Esophagus squamous epithelium (tissue), 5 donors: ENCODE measurements at places on chromosomes 3 and 15.

- DNase-seq: no peak
Measured at GRCh38 chr15:95085056-95085455, 853.7 kb downstream of the MCTP2 start.

DNA sequence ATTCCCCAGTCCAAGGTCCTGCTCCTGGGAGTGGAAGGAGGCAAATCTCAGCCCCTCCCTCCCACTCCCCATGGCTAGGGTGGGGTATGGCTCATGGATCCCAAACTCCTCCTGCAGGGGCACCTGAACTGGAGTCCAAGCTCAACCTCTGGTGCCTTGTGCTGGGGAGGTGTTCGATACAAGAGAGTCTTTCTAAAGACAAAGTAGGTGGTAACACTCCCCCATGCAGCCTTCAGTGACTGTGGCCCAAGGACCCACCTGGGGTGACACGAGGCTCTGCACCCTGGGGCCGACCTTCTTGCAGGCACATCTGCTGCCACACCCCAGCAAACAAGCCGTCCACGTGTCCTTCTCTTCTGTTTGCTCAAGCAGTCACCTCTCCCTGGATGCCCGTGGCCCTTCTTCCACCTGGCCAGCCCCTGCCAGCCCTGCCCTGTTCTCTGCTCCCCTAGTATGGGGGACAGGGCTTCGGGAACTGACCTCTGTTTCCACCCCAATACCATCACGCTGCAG, 36.7 kb upstream of the SLC6A11 start:
- DNase-seq: no peak

DNA sequence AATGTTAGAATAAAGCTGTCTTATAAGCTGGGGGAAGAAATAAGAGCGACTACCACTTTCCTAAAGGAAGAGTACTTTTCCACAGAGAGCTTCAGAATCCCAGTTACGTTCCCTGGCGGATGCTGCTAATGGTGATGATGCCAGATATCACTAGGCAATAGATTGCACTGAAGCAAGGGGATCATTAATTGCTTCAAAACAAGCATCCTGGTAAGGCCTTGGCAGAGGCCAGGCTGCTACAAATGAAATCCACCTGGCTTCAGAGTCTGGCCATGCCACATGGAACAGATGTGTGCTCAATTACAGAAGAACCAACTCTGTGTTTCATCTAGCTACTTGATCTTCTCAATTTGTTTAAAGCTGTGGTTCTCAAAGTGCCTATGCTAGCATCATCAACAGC, 129.2 kb upstream of the IL12A start:
- no peak for DNase-seq

DNA sequence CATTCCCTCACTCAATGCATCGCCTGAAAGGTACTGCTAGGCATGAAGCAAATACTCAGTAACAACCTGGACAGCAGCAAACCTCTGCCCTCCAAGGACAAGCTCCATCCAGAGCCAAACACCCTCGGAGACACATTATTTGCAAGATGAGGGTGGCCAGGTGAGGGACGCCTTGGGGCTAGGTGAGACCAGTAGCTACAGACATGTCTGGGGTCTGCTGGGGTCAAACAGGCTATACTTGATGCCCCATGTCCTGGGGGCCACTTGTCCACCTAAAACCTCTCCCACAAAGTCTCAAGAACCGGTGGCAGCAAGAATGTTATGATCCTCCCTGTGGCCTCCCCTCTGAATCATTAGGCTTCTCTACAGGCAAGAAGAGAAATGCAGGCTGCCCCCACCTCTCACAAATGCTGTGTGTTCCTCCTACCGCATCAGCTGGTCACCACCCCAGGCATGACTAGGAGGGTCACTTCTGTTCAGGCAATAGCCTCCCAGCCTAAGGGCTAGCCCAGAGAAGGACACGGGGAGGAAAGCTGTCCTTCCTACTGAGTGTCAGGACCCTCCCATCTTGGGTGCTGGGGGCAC, 54.3 kb downstream of the TBC1D2B start:
- DNase-seq: no peak

- DNase-seq: no peak
Measured at GRCh38 chr3:193372783-193373182, 5.8 kb downstream of the ATP13A5 start.

GRCh38 chr3:120419797-120420196, 31.0 kb downstream of the FSTL1 start:
- no peak for DNase-seq

DNA sequence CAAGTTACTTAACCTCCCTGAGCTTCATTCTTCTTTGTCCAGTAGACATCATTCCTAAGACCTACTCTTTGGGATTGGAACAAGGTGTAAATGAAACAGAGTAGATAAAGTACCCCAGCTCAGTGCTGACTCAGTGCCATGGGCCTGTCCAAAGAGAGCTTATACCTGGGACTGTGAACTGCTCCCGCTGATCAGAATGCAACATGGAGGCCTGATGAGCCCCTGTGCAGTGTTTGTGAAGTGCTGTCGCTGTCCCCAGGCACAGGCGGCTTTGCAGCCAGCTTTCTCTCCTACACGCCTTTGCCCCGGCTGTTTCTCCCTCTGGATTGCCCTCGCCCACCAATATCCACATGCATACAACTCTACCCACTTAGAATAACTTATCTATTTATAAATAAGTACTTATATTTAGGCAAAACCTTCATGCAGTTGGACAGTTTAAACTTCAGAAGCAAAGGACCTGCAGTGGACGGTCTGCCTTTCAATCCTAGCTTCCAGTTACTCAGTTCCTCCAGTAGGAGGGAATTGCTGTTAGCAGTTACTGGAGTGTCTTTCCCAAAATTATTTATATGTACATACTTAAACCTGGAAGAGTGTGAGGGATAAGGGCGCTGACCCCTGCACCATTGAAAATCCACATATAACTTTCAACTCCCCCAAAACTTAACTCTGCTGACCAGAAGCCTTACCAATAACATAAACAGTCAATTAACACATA, 80.0 kb downstream of the CORO2B start:
- no peak for DNase-seq

DNA sequence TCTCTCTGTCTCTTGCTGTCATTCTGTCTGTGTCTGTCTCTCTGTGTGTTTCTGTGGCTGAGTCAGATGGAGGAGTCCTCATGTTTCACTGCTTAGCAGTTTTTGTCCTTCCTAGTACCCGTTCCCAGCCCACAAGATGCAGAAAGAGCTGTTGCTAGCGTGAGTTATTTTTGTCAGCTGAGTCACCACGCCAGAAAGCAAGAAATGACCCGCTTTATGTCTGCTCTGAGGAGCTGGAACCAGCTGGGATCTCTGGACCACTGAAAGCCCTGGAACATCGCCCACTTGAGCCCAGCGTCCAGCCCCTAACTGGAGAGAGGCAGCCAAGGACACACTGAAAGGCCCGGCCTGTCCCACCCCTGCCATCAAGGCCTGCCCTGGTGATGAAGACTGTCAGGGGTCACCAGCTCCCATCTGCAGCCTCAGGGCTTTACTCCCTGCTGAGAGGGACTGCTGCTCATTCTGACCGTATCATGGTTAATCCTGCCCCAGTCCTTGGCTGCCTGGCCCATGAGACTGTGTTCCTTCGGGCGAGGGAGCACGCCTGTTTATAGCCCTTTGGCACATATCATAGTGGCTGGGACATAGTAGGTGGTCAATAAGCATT, 101.7 kb upstream of the TPM1 start:
- DNase-seq: no peak

- DNase-seq: no peak
Measured at GRCh38 chr15:29888646-29889045, 66.4 kb upstream of the TJP1 start.

GRCh38 chr3:121794264-121794983, 40.4 kb downstream of the IQCB1 start:
- no peak for DNase-seq

DNA sequence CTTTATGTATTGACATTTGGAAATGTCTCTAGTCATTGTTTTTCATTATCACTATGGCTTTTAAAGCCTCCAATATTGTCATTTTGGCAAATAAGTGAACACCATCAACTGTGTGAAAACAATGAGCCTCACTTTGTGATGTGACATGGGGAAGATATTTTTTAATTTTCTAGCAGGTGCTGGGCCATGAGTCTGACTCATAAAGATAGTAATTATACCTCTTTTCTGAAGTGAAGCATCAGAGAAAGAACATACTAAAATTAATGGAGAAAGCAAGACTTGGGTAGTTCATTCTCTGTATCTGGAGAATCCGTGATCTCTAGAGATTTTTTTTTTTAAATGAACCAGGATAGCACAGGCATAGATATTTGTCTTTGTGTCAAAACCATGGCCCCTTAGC, 100.8 kb downstream of the CCNL1 start:
- DNase-seq: no peak

DNA sequence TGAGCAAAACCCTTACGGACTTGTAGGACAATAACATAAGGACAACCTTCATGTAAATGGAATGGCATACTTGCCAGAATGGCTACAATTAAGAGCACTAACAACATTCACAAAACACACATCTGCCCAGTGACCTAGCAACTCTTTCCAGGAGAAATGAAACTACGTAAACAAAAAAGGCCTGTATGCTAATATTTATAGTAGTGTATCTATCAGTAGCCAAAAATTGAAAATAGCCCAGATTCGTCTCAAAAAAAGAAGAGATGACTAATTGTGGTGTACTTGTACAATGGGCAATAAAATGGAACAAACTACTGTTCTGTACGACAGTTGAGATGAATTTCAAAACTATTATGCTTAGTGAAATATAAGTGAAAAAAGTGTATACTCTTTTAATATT, 38.4 kb downstream of the CMC1 start:
- no peak for DNase-seq

DNA sequence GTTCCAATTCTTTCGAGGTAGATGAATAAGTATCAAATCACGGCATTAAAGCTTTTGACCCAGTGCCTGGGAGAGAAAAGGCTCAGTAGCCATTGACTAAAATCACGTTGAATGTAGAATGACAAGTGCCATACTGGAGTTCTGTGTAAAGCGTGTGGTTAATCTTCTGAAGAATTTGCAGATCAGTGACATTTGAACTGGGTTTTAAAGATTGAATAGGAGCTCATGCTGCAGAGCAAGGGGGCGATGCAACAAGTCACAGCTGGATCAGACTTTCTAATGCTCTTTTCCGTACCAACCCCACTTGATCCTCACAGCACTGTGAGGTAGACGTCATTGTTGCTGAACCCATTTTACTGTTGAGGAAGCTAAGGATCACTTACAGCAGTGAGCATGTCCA, 49.5 kb upstream of the TPM1 start:
- DNase-seq: no peak

GRCh38 chr3:177426878-177427495, 229.7 kb upstream of the TBL1XR1 start:
- DNase-seq: no peak

GRCh38 chr3:60752809-60753208, 498.4 kb downstream of the FHIT start:
- DNase-seq: no peak

- DNase-seq: no peak
Measured at GRCh38 chr15:29270169-29270955, 740 bp upstream of the NSMCE3 start.

GRCh38 chr15:51121631-51122225, 27.0 kb upstream of the TNFAIP8L3 start:
- no peak for DNase-seq

- DNase-seq: no peak
Measured at GRCh38 chr3:33428734-33429133, 11.5 kb downstream of the UBP1 start.

- no peak for DNase-seq
Measured at GRCh38 chr3:62911526-62911925, 36.3 kb upstream of the CADPS start.

GRCh38 chr3:137471130-137471529, 293.0 kb upstream of the SOX14 start:
- DNase-seq: no peak

- DNase-seq: no peak
Measured at GRCh38 chr3:50591196-50591741, 20.3 kb downstream of the CISH start.

DNA sequence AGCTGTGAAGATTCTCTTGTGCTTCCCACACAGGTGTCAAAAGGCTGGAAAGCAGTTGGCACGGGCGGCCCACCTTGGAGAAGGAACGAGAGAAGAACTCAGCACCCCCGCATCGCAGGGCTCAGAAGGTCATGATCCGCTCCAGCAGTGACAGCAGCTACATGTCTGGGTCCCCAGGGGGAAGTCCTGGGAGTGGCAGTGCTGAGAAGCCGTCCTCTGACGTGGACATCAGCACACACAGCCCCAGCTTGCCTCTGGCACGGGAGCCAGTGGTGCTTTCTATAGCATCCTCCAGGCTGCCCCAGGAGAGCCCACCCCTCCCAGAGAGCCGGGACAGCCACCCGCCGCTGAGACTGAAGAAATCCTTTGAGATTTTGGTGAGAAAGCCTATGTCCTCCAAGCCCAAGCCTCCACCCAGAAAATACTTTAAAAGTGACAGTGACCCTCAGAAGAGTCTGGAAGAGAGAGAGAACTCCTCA, 31.4 kb downstream of the STARD5 start:
- DNase-seq: no peak

DNA sequence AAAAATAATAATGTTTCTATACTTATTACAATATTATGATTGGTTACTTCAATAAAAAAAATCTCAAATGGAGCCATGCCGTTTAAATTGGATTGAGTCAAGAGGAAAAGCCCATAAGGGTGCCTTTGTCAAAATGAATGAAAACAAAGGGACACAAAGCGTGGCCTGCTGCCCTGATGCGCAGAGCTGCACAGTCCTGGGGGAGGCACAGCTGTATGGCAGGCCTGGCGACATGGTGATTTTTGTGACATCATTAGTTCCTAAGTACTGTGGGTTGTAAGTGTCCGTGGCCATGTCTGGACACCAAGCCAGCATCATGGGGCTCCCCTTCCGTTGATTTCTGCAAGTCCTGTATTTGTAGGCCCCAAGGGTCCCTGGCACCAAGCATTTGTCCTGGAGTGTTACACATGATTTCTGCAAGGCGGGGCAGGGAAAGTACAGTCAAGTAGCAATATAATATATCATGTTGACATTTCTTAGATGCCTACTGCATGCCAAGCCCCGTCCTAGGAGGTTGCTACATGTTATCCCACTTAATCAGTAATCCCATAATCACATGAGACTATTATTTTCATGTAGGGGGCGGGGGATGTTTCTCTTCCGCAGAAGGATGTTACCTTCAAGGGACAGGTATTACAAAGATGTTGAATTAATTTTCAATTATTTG, 59.7 kb downstream of the GHSR start:
- DNase-seq: no peak

DNA sequence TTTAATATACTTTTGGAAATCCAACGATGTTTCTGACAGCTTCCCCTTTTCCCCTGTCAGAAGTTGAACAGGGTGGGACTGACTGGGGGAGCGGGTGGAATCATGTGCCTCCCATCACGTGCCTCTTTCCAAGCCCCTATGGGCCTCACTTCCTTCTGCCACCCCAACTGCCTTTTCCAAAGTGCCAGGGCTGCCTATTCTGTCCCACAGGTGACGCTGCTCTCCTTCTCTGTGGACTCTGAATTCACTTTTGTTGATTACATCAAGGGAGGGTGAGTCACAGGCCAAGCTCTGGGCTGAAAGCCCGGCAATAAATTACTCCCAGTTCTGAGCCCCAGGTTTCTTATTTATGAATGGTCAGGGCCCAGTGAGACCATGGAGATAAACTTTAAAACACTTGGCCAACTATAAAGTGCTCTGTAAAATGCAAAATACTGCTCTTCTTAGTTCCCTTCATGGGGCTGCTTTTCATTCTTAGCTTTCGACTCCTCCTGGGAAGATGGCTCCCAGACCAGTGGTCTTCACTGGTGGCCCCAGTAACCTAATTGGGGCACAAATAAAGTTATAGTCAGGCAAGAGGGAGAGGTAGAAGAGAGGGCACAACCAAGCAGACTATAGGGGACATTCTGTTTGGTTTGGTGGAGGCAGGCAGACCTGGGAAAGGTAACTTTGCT, 12.3 kb downstream of the CPNE9 start:
- no peak for DNase-seq

- DNase-seq: no peak
Measured at GRCh38 chr3:122318620-122319019, 6.4 kb upstream of the CSTA start.
